ENCODE measurements at places on chromosomes 1 and 21. TPM values are rescaled to one million over a fixed set of nuclear protein-coding genes. Genes with fewer than 3 reads are reported as not detected.

DNA sequence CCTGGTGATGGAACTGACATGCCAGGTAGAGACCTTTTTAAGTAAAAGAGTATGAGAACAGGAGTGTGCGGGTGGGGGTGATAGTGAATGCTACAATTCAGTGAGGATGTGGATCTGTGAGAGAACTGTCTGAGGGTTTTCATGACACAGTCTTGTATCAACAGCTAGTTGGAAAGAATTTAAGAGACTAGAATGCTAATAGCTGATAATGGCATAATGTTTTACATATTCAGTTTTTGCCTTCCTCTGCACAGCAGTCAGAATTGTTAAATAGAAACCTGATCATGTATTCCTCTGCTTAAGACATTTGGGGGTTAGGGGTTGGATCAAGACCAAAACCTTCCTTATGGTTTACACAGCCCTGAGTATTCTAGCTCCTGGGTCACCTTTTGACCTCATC lies 152.8 kb upstream of the ZRANB2 start:
- no peaks in the 10 kb centered on the region for H3K27me3 ChIP-seq
- no peak for DNase-seq
- H3K36me3 ChIP-seq, result no peaks in the 10 kb centered on the region
- peaks cover 8% of the 10 kb centered on the region for H3K4me1 ChIP-seq
- H3K4me3 ChIP-seq, result no peak overlapping the region

GRCh38 chr1:246081138-246081702 lies 425.9 kb downstream of the SMYD3 start:
- H3K4me3 ChIP-seq, result no peak overlapping the region
- no peaks in the 10 kb centered on the region for H3K36me3 ChIP-seq
- H3K4me1 ChIP-seq, result no peaks in the 10 kb centered on the region
- H3K27ac ChIP-seq, result no peak overlapping the region

GRCh38 chr1:103129255-103129654 lies 20.9 kb upstream of the COL11A1 start:
- H3K4me3 ChIP-seq, result no peak overlapping the region
- peak; percentile 81 for DNase-seq
- no peaks in the 10 kb centered on the region for H3K36me3 ChIP-seq
- no peaks in the 10 kb centered on the region for H3K27me3 ChIP-seq
- peak overlapping the region; percentile 38 for H3K27ac ChIP-seq

The THEM5 gene
- total RNA-seq, result not detected

The GCSAML gene
- not detected for total RNA-seq

The ISG15 gene
- 49.1 TPM for total RNA-seq

The FOXO6 gene
- not detected for total RNA-seq

The C1orf87 gene
- not detected for total RNA-seq

All from GM23248 (cell line).